ENCODE measurements at places on chromosomes 11 and 22.

DNA sequence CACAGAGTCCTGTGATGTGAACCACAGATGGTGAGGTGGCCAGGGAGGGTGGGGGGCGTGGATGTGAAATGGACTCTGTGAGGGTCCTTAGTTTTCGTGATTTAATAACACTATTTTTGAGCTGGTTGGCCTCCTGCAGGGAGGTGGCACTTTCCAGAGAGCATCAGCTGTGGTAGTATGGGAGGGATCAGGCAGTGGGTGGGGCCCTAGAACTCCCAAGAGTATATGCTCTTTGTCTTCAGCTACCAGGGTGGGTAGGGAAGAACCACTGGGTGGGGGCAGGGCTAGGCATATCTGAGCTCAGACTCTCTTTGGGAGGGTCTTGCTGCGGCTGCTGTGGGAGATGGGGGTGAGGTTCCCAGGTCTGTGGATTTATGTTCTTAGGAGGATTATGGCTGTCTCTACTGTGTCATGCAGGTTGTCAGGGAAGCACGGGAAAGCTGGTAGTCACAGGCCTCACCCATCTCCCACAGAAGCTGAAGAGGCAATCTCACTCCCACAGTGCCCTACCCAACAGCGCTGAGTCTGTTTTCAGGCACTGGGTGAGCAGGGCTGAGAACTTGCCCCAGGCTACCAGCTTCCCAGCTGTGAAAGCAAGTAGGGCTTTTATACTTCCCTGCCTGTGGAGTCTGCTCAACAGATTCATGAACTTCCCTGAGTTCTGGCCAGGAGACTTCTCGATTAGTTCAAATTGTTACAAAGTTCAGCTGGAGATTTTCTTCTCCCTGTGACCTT lies 47.9 kb upstream of the SNX19 start:
- DNase-seq, result no peak

DNA sequence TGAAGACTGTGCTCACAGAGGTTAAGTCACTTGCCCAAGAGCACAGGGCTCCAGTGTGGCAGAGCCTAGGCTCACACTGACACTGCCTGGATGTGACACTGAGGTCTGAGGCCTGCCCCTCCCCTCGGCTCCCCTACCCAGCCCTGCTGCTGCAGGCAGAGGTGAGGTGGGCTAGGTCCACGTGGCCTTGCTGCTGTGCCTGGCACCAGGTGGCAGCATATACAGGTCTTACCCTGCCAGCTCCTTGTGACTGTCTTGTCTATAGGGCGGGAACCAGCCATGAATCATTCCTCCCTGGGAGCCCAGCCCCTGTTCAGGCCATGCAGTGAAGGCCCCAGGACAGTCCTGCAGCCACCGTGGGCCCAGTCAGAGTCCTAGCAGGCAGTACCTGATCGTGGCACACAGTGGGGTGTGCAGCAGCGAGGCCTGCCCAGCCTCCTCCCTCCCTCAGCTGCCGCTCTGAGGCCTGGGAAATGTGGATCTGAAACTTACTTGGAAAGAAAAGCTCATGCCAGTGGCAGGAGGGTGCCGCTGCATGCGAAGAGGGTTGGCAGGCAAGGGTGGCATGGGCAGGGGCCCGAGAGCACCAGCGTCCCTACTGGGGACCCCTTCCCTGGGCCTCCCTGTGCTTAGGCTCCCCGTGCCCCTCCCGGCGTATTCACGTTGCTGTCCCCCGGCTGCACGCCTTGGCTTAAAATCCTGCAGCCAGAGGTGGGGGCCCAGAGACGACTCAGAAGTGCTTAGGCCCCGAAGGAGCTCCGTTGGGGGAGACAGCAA lies 1.2 kb upstream of the CERK start:
- DNase-seq, result no peak

- DNase-seq, result no peak
Observed at GRCh38 chr22:33896154-33896553, 24.1 kb downstream of the LARGE1 start.

GRCh38 chr22:24500277-24500820 lies 5.2 kb downstream of the UPB1 start:
- no peak for DNase-seq

DNA sequence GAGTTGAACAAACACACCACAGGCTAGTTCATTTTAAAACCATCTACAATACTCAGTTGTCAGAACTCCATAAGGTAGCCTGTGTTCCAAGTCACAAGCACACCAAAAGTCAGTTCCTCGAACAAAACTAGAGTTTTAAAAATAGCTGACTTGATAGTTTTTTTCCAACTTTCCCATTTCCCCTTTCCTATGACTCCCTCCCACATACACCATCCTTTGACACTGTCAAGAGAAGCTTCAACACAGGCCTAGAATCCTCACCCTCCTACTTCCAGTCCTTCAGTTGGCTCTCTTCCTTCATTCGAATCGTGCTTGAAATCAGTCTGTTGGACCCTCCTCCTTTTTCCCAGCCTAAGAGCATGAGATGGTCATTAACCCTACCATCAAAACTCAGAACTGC lies 105.7 kb upstream of the AKIP1 start:
- no peak for DNase-seq

DNA sequence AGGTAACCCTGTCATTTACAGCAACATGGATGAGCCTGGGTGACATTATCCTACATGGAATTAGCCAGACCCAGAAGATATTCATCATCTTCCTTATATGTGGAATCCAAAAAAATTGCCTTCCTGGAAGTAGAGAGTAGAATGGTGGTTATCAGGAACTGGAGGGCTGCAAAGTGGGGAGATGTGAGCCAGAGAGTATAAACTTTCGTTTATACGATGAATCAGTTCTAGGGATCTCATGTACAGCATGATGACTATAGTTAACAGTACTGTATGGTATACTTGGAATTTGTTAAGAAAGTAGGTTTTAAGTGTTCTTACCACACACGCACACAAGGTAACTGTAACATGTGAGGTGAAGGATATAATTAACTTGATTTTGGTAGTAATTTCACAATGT lies 79.1 kb downstream of the TBC1D22A start:
- DNase-seq, result no peak

DNA sequence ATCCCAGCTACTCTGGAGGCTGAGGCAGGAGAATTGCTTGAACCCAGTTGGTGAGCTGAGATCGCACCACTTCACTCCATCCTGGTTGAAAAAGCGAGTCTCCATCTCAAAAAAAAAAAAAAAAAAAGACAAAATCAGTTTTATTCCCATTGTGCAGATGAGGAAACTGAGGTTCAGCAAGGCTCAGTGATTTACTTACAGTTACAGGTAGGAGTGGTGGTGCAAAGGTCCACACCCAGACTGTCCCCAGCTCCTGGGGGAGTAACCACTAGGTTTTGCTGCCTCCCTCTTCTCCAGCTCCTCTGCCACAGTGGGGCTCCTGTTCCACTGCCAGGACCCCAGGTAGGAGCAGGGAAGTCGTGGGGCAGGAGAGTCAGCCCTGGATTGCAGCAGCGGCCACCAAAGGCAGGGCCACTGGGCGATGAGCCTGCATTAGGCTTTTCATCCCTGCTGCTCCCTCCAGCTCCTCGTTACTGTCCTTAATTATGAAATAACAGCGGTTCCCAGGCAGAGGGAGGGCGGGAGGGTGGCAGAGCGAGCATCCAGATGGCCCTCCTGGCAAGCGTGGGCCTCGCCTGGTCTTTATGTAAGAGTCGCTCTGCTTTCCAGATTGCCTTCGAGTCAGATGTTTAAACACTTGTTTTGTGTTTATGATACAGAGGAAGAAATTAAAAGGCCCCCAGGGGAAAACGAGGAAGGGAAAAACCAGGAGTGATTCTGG lies 15.5 kb upstream of the RASD2 start:
- DNase-seq, result no peak

GRCh38 chr11:73331138-73331916 lies 23.3 kb downstream of the ARHGEF17 start:
- no peak for DNase-seq

GRCh38 chr11:79471071-79471844 lies 30.4 kb upstream of the TENM4 start:
- DNase-seq, result no peak

- no peak for DNase-seq
Observed at GRCh38 chr11:102850973-102851745, 7.8 kb upstream of the MMP3 start.

DNA sequence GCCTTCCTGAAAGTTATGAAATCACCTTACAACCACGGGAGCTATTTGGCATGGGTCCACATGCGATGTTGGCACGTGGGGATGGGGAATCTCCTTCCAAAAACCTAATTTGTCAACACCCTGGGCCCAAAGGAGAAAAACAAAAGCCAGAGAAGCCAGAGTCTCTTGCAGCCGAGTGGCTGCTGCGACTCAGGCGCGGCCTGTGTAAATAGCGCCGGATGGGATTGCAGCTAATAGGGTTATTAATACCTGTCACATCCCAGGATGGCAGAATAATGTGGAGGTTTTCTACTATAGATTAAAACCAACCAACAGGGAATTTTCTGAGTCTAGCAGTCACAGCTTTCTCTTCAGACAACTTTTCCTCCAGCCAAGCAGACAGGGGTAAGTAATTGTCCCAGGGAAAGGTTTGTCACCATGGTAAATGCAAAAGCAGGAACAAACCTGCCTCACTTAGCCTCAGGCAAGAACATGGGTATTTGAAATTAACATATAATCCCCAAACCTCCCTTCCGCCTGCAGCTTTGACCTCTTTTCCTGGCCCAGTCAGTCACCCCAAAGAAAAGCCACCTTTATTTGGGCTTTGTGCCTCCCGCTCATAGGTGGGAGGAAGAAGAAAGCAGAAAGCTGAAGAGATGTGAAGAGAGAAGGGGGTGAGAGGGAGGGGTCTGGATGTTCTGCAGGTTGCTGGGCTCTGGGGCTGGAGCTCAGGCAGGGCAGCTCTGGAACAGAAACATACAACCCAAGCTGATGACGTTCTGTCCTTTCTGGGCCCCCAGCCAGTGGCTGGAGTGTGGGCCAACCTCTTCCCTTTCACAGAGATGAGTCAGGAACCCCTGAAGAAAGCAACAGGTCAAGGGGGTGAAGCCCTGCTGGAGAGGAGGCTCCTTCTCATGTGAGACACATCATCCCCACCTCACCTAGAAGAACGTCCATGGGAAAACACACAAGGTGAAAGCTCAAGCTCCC lies 376.5 kb downstream of the NXPE2 start:
- DNase-seq, result no peak

DNA sequence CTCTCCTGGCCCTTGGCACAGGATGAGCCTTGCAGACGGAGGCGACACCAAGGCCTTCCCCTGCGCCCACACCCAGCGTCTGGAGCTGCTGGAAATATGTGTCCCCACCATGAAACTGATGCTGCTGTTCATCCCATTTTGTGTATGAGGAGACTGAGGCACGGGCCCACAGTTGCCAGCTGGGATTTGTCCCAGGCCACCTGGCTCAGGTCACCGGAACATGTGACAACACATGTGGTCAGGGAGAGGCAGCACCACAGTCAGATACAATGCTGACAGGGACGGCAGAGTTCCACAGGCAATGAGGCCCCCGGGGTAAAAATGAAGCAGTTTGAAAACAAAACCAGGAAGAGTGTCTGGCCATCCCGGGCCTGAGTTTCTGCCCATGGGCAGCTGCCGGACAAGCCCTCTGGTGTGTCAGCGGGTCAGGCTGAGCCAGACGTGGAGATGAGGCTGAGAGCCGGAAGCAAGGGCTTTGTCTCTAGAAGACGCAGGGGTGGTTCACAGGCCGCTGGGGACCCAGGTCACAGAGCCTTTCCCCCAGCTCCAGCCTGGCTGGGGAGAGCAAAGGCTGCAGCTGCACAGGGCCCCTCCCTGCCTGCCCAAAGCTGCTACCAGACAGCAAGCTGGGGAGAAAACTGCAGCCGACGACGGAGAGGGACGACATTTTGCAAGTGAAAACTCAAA lies 80.7 kb downstream of the CDKN1C start:
- DNase-seq, result no peak

GRCh38 chr11:73478737-73479347 lies 102.6 kb downstream of the RELT start:
- no peak for DNase-seq

- no peak for DNase-seq
Observed at GRCh38 chr22:27755521-27756211, 45.9 kb downstream of the MN1 start.

- DNase-seq, result no peak
Observed at GRCh38 chr22:48950151-48950915, 877.3 kb downstream of the BRD1 start.

DNA sequence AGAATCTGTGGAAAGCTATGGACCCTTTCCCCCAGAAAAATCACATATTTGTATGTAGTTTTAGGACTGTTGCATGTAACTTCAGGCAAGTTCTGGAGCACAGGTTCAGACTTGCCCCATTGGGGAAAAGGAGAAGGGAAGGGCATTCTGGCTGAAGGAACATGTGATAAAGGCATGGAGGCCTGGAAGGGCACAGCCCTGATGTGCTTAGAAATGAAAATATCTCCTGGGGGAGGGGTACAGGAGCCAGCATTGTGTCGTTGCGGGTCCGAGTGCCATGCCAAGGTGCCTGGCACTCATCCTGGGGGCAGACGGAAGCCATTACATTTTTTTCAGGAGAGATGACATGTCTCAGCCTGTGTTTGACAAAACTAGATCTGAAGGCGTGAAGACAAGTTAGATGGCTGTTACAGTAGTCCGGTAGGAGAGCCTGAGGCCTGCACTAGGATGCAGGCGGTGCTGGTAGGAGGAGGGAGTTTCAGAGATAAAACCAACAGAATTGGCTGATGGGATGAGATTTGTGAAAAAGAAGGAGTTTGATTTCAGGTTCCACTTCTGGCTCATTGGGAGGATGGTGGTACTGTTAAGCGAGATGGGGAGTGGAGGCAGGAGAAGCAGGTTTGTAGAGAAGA lies 96.9 kb downstream of the TEAD1 start:
- DNase-seq, result no peak

DNA sequence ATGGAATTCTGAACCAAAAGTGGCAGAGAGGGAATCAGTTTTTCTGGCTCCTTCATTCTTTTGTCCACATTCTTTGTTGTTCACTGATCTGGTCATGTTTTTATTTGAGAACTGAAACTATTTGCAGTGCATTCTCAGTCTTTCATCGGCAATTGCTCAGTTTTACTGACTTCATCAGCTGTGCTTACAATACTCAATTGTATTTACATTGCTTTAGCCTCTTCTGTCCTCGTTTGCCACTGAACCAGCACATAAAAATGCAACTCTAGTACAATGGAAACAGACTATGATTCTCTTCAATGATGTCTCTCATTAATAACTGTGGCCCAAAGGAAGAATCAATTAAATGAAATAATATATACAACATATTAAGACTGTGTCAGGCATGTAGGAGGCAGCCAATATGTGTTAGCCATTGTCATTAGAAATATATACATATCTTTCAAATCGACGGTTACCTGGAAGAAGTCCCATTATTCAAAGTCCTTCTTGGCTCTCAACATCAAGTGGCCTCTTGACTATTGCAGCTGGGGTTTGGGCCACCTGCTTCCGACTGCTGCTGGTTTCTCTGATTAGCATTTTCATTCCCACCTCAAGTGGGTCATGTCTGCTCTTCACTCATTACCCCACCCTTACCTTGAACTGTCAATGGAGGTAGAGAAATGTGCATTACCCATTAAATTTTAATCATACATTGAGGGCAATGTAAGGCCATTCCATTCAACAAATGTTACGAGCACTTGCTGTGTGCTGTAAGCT lies 600.1 kb downstream of the INSC start:
- no peak for DNase-seq

GRCh38 chr11:62064221-62064620 lies 59.6 kb upstream of the INCENP start:
- no peak for DNase-seq

GRCh38 chr11:32586576-32587190 lies 3.1 kb downstream of the EIF3M start:
- DNase-seq, result no peak

- no peak for DNase-seq
Observed at GRCh38 chr22:50236731-50237409, 8.0 kb downstream of the TUBGCP6 start.

Data from substantia nigra (tissue), 51 donors.